ENCODE measurements at places on chromosomes 7 and 10.

DNA sequence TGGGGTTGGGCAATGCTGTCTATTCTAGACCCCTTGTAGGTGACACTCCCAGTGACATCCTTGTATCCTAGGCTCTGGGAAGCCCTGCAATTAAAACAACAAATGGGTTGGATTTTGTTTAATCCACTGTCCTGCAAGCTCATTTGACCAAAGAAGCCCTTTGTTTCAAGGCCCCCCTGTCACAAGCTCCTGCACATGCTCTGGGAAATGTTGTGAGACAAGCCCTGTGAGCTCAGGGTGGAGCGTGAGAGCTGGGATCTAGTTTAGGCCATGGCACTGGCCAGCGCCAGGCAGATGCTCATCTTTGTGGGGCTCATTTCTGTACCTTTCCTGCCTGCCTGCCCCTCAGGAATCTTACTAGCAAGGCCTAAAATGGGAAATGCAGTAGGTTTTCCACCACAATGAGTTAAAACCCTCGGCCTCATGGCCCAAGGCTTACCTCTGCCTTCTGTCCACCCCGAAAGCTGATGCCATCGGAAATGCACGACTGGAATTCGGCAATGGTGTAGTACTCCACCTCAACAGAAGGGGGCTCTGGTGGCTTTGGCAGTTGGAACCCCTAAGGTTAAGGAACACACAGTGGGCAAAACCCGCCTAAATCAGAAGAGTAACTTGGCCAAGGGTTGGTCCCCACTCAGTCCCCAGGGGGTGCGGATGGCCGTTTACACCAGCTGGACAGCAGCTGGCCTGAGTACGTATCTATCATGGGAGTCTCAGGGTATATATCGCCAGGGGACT, 112.0 kb downstream of the NEURL1 start:
- DNase-seq = peak; percentile 31

- no peak for DNase-seq
Observed at GRCh38 chr10:123156078-123156477, 1.9 kb downstream of the BUB3 start.

DNA sequence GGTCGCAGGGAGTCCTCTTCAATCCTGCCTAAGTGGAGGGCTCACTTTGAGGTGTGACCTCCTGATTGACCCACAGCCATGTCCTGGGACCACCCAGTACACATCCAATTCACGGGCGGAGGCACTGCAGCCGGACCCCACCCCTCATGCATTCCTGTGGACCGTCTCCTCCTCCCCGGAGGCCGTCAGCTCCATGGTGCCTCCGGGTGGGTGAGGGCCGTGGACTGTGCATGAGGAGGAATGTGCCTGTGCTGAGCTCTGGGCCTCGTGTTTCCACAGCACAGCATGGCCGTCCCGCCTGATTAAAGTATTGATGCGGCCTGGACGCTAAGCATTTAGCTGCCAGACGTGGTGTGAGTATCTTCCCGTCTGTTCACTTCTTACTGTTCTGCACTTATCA, 52.8 kb downstream of the CFAP46 start:
- DNase-seq = no peak

DNA sequence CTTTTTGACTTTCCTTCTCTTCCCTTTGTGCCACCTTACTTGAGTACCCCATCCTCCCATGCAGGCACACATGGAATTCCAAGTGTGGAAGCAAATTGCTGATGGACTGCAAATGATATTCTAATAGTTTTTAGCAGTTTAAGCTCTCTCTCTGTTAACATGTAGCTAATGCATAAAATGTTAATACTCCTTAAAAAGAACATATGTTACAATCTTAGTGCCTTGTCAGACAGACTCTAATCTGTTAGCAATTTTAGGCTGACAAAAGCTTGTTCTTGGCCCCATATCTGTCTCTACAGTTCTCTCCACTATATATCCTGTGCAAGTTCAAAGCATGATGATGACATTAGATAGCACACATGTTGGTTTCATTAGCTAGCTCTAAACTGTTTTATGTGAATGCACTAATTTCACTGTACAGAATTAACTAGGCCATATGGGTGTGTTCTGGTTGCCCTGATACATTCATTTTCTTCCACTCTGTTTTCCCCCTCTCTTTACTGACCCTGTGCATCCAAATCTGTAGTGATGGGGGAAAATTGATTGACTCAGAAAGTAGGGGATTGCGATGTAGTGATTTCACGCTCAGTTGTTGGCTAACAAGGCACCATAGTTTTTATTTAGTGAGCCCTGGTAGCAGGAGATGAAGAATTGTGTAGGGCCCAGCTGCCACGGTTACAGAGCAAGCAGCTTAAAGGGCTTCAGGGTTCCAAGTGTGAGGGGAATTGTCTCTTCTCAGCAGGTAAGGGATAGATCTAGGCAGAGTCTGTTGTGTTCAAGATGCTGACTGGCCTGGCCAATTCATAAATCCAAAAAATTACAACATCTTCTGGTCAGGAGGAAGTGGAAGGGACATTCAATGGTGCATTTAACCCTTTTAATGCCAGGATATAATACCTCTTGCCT, 114.6 kb upstream of the FZD1 start:
- DNase-seq = no peak

- DNase-seq = no peak
Observed at GRCh38 chr10:114491933-114492332, 87.6 kb upstream of the AFAP1L2 start.

GRCh38 chr10:72274213-72274729, 547 bp downstream of the DDIT4 start:
- DNase-seq = no peak

DNA sequence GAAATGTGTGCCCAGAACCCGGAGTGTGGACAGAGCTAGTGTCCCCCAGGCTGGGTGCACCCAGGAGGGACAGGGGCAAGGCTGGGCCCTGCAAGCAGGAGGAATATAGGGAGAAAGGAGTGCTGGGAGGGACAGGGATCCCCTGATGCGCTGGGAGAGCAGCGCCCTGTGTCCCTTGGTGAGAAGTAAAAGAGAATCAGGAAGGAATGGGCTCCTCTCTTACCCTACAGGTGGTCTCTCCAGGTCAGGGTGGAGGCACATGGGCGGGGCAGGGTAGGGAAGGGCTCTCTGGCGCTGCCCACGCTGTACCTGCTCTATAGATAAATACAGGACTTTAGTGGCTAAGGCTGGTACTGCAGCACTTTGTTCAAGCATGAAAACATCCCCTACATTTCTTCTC, 753.8 kb downstream of the GRID1 start:
- DNase-seq = peak; percentile 45

- DNase-seq = peak; percentile 55
Observed at GRCh38 chr10:30637881-30638467, 8.4 kb upstream of the LYZL2 start.

DNA sequence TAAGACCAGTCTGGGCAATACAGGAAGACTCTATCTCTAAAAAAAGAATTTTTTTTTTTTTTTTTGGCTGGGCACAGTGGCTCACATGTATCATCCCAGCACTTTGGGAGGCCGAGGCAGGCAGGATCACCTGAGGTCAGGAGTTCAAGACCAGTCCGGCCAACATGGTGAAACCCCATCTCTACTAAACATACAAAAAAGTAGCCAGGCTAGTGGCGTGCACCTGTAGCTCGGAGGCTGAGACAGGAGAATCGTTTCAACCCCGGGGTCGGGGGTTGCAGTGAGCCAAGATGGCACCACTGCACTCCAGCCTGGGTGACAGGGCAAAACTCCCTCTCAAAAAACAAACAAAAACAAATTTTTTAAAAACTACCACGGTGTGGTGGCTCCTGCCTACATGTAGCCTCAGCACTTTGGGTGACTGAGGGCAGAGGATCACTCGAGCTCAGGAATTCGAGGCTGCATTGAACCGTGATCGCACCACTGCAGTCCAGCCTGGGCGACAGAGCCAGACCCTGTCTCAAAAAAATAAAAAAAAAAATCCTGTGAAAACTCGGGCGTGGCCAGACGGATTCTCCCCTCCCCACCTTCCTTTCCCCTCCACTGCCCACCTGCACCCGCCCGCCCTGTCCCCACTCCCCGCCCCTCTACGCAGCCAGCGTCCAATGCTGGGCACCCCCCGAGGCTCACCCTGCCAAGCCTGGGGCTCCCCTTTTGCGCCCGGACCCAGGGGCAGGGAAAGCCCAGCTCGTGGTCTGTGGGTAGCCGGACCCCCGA, 745 bp upstream of the ORAI2 start:
- no peak for DNase-seq

- no peak for DNase-seq
Observed at GRCh38 chr7:94323844-94324243, 70.9 kb upstream of the COL1A2 start.

- no peak for DNase-seq
Observed at GRCh38 chr10:68047122-68047521, 28.0 kb downstream of the HERC4 start.

- DNase-seq = no peak
Observed at GRCh38 chr7:55246171-55246570, 119.0 kb upstream of the LANCL2 start.

DNA sequence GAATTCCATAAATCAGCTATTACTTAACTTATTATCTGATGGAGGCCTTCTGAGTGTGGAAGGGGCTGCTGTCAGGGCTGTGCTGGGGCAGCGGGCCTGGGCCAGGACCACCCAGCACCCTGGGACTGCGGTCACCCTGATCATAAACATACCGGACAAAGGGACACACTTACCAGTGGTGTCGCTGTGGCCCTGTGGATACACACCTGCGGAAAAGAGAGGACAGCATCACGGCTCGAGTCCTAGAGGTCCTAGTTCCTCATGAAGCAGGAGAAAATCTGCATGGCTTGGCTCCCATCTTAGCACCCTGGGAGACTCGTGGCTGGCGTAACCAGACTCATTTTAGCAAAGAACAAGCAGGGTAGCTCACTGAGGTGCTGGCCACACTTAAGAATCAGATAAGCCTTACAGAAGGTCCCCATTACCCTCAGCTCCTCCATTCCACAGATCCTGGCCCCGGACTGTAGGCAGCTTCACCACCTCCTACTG, 17.7 kb downstream of the IL15RA start:
- DNase-seq = no peak

GRCh38 chr10:11260170-11260569, 242.5 kb downstream of the CELF2 start:
- DNase-seq = no peak

DNA sequence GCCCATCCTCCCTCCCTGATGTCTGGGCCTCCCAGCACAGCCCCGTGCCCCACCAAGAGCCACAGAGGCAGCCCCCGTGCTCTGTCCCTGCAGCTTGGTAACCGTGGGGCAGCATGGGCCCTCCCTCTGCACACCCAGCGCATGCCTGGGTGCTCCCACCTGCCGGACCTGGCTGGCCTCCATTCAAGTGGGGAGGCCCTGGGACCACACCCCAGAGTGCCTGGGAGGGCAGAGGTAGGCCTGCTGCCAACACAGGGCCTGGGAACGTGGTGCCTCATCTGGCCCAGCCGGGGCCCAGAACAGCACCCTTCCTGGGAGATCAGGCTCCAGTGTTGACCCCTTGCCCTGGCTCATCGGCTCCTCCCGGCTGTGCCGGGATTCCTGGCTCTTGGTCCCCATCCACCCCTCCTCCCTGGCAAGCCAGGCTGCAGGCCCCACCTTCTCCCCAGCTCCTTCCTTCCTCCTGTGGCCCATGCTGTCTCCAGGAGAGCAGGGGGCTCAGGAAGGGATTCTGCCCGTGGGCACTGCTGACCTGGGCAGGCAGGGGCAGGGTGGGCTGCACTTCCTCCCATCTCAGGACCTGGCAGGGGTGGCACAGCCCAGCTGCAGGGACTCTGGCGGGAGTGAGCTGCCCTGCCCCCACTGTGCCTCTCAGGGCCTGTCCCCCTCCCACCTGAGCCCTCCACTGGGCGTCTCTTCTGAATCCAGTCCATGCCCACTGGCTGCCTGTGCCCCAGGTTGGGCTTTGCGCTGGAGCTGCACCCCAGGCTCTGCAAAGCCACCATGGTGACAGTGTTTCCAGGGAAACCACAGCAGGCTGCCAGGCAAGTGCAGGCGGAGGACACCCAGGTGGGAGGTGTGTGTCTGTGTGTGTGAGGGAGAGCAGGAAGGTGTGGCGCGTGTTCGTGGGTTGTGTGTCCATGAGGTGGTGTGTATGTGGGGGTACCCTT, 32.6 kb downstream of the PWWP2B start:
- no peak for DNase-seq

DNA sequence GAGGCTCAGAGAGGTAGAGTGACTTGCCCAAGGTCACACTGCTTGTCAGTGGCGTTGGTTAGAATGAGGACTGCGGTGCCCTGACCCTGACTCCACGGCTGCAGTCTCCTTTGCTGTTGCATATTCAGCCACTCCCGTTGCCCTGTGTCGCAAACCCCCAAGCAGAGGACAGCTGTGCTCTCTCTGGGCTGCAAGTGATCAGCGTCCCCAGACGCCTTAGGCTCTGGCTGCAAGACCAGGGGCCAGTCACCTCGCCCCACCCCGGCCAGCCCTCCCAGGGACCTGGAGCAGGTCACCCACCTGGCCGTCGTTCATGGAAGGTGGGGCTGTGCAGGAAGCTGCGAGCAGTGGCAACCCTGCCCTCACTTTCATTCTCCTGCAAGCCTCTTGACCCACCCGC, 51.7 kb upstream of the NANOS1 start:
- DNase-seq = no peak

DNA sequence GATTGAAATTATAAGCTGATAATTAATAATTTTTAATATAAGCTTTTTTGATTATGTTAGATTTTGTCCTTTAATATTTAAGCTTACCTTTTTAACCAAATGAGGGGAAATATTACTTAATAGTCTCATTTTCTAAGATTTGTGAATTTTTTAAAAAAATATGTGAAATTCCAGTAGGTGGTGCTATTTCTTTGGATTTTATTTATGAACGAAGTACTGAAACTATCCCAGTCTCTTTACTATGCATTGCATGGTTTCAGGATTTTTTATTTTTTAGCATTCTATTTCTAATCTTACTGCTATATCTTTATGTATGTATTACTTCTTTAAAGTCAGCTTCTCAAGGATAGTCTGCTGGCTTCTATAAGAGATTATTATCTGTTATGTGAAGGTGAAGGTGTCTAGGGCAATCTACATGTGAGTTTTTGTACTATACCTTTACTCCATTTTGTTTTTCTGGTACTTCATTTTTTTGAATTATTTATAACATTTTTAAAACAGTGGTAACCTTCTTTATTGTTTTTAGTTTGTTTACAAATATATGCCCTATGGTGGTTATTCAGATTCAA, 78.3 kb downstream of the ATRNL1 start:
- DNase-seq = no peak
